ENCODE measurements at places on chromosomes 7 and 10.

DNA sequence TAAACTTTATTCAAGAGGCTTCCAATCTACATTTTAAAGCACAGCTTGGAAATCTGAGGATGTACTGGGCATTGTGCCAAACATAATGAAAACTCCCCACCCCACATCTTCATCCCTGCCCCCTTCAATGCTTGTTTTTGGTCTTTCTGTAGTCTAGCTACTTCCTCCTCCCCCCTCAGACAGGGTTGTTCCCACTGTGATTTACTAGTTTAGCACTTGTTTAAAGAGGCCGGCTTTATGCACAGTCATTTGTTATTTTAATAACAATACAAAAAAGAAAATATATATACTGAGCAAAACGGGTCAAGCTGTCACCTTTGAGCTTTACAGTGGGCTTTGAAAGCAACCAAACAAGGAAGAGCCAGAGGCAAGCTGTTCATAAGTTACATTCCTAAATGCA is 132.6 kb downstream of the CHRM2 start:
- DNase-seq, result no peak

GRCh38 chr10:105844676-105845570 is 1203.8 kb downstream of the SORCS3 start:
- no peak for DNase-seq

GRCh38 chr10:90018819-90019218 is 317.4 kb downstream of the KIF20B start:
- DNase-seq, result no peak

DNA sequence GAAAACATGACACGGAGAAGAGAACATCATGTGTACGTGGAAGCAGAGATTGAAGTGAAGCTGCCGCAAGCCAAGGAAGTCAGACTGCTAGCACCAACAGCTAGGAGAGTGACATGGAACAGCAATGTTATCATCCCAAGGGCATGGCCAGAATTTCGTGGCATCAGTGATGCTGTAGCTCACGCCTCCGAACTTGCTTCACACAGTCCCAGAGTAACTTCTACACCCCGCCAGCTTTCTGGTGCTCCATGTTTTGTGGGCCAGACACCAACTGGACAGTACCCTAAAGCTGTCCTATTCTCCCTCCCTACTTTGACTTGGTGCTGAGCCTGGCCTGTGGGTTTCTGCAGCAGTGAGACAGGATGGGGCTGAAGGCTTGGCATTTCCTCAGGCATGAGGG is 33.0 kb upstream of the EMX2 start:
- no peak for DNase-seq

DNA sequence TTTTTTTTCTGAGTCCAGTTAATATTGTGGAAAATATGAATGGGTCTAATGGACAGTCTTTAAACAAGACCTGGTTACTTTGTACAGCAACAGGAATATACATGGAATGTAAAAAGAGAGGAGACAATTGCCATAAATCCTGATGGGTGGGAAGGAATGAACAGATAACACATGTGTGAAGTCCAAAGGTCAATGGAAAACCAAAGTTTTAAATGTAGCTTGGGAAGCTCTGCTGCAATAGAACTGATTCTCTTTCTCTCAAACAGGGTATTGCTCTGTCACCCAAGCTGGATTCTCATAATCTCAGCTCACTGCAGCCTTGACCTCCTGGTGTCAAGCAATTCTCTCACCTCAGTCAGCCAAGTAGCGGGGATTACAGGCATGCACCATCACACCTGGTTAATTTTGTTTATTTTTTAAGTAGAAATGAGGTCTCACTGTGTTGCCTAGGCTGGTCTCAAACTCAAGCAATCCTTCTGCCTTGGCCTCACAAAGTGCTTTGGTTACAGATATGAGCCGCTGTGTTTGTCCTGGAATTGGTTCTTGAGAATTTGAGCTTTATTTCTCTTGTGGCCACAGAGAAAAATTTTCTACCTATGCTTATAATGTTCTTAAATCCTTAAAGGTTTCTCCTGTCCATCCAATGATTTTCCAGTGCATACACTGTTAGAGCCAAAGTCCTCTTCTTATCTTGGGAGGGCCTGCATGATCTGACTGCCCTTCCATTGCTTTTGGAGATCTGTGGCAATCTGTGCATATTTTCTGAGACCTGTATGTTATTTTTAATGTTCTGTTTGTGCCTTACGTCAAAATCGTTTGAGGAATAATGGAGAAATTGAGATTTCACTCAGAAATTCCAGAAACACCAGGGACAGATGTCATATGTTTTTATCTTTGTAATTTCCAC is 30.7 kb upstream of the ZNF92 start:
- DNase-seq, result no peak

GRCh38 chr10:126502441-126502840 is 114.2 kb upstream of the ADAM12 start:
- DNase-seq, result no peak

DNA sequence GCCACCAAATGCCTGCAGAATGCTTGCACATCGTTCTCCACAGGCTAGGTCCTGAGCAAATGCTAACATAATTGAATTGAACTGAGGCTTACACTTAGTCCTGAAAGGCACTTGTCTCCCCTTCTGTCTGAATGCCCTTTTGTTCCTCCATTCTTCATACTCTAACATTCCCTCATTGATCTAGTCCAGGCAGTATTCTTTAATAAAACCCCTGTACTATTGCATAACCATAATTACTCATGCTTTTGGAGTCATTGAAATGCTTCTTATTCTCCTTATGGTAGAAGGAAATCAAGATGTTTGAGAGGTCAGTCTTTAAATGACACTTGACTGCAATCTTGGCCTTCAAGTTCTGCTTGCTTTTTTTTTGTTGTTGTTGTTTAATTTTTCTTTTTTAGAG is 7.1 kb downstream of the PI4K2A start:
- DNase-seq, result no peak

DNA sequence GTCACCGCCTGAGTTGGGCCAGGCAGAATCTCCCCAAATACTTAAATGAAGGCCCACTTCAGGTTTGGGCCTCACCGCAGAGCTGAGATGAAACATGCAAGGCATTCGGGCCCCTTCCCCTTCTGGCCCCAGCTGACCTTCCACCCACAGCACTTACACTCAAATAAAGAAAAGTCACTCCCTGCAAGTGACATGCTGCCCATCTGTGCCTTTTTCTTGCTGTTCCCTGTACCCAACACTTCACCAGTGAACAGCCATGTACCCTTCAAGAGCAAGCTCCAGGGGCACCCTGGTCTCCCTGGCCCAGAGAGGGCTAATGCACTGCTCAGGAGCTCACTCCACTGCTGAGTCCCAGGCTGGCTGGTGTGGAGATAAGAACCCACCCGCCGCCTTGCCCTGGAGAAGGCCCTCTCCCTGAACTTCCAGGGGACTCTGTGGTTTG is 40.7 kb downstream of the ZCCHC24 start:
- DNase-seq, result no peak

DNA sequence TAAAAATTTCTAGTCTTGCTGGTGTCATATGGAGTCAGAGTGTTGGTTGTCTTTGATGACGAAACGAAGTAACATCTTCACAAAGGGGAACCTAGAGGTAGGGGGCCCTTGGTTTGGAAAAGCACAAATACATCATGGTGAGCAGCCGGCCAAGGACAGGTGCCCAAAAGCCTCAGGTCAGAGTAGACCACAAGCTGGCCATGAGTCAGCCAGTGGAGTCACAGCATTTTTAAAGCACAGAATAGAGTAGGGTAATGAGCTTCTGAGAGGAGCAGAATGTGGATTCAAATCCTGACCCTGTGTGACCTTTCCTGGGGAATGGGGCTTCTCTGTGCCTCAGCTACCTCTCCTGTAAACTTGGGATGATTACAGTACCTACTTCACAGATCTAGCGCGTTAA is 5.3 kb downstream of the CAMK2B start:
- no peak for DNase-seq

GRCh38 chr7:55133630-55134358 is 115.0 kb downstream of the EGFR start:
- DNase-seq, result no peak
